ENCODE measurements at places on chromosomes 6 and 20. TPM values are rescaled to one million over a fixed set of nuclear protein-coding genes. Genes with fewer than 3 reads are reported as not detected.
A peak's percentile ranks its signal among the peaks of the same experiment; 100 is the strongest.

GRCh38 chr6:109939654-109940053 lies 38.5 kb upstream of the GPR6 start:
- DNase-seq, result no peak

- DNase-seq, result peak; percentile 77
These were observed 38.3 kb upstream of the SLC32A1 start for GRCh38 chr20:38685853-38686473.

- no peak for DNase-seq
These were observed 24.1 kb upstream of the SH3BGRL2 start for GRCh38 chr6:79607000-79607399.

GRCh38 chr6:170145272-170145592 lies 145.6 kb downstream of the DLL1 start:
- DNase-seq, result no peak

- DNase-seq, result no peak
These were observed 40.6 kb upstream of the JAG1 start for GRCh38 chr20:10714236-10714975.

GRCh38 chr6:17423026-17423425 lies 29.6 kb downstream of the CAP2 start:
- no peak for DNase-seq

DNA sequence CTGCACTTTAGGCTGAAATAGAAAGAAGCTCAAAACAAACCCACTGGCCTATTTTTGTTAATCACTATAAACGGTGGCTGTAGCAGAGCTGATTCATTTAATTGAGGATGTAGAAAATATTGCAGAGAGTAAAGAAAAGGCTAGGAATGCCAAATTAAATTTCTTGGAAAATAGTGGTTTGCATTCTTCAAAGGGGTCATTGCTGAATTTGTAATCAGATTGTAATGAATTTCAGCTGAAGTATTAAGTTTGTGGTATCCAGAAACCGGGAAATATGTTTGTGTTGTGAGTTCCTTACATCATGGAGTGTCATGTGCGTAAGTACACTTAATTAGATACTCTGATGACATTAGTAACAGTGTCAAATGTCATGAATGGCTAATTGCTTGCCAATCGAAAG lies 203.0 kb downstream of the SAMD5 start:
- no peak for DNase-seq

DNA sequence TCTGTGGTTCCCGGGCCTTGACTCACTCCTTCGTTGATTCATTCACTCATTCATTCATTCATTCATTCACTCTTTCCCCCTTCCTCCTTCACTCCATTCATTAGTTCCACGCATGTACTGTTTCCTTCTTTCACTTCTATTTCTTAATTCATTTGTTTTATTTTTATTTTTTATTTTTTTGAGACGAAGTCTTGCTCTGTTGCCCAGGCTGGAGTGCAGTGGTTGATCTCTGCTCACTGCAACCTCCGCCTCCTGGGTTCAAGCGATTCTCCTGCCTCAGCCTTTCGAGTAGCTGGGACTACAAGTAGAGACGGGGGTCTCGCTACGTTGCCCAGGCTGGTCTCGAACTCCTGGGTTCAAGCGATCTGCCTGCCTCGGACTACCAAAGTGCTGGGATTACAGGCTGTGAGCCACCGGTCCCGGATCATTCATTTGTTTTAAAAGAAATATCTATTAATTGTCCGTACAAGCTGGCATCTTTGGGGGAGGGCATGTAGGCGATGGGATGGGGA lies 427 bp upstream of the NFKBIE start:
- DNase-seq, result no peak

GRCh38 chr20:18537651-18538050 lies 29.6 kb upstream of the SMIM26 start:
- DNase-seq, result no peak

- DNase-seq, result no peak
These were observed 12.0 kb downstream of the BNIP5 start for GRCh38 chr6:36324715-36325114.

DNA sequence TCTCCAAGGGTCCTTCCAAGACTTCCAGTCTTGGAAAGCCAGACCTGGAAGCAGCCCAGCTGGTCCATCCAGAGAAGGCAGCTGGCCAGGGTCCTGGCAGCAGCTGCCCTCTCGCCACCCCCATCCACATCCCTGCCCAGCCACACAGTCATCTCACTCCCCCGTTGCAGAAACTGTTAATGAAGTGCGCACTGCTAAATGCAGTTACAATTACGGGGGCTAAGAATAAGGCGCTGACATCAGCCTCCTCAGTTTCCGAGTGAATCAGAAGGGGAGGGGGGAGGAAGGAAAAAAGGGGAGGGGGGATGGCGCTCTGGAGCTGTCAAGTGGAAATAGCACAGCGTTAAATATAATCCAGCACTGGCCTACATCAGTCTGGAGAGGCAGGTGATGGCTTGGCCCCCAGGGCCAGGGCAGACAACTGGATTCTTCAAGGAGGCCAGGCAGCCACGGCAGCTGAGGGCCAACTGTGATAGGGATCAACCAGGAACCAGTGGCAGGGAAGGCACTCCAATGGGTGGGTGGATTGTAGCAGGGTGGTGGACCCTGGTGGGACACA lies 6.9 kb downstream of the RIMS4 start:
- no peak for DNase-seq

- no peak for DNase-seq
These were observed 6.2 kb downstream of the CST11 start for GRCh38 chr20:23446505-23446904.

GRCh38 chr6:72132427-72132826 lies 246.1 kb downstream of the RIMS1 start:
- DNase-seq, result no peak

DNA sequence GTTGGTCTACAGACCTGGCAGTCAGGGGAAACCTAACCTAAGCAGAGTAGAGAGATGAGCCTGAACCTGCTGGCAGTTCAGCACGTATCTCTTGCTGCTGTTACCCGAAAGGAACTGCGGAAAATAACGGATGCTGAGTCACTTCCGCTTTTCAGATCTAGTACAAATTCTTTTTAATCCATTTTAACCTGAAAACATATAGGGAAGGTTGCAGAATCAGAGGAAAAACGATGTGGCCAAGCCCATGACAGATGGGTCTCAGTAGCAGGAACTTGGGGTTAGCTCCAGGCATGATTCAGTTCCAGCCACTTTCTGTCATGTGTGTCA lies 351.9 kb upstream of the PRND start:
- DNase-seq, result peak; percentile 87

DNA sequence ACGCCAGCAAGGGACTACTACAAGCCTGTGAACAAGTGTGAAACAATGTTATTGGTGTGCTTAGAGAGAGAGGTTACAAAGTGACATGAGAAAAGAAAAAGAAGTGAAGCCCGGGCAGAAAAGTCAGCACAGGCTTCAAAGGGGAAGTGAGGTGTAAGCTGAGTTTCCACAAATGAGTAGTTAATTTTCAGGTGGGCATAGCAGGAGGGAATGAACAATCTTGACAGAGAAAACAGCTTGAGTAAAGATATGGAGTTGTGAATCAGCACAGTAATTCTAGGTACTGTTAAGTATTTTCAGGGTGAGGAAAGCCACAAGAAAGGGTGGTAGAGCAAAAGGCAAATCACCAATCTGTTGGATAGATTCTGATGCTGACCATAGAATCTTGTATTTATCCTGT lies 4.3 kb downstream of the KCNQ5 start:
- DNase-seq, result no peak

DNA sequence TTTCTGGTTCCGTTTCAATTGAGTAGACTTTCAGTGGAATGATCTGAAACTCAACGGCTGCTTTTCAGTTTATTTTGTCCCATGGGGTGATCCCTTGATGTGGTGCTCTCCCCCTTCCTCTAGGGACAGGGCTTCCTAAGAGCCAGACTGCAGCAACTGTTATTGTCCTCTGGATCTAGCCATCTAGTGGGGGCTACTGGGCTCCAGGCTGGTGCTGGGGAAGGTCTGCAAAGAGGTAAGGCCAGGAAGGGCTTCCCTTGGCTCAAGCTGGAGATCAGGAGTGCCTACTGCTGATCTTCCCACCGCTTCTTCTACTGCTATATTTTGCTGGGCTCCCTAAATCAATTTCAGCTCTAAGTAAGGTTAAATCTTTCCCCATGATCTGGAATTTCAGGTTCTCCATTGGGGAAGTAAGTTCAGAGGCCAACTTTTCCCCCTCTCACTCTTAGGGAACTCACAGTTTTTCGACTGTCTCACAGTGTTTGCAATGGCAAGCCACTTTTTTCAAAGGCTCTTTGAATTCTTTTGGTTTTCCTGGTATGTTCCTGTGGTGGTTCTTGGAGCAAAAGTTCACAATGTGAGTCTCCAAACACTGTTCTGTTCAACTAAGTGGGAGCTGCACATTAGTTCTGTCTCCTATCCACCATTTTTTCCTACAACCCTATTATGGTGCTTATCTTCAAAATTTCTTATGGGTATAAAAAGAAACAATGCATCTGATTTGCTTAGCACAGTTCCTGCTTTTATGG lies 286.2 kb upstream of the EXOC2 start:
- no peak for DNase-seq

- DNase-seq, result no peak
These were observed 32.7 kb downstream of the TUBB2B start for GRCh38 chr6:3194535-3195419.

DNA sequence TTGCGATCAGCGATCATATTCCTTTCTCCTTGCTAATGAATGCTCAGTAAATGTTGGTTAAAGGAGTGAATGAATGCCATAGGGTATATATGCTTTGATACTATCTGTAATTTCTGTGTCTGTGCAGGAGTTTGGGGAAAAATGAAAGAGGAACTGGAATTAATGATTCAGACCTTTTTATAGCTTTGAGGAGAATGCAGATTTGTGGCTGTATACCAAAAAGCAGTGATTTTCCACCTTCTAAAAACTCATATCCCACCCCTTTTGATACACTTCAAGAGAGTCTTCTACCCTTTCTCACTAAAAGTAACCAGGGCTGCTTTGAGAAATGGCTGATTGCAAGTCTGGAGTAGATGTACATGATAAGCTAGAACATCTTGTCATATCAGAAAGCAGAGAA lies 26.6 kb upstream of the SUMO4 start:
- no peak for DNase-seq

DNA sequence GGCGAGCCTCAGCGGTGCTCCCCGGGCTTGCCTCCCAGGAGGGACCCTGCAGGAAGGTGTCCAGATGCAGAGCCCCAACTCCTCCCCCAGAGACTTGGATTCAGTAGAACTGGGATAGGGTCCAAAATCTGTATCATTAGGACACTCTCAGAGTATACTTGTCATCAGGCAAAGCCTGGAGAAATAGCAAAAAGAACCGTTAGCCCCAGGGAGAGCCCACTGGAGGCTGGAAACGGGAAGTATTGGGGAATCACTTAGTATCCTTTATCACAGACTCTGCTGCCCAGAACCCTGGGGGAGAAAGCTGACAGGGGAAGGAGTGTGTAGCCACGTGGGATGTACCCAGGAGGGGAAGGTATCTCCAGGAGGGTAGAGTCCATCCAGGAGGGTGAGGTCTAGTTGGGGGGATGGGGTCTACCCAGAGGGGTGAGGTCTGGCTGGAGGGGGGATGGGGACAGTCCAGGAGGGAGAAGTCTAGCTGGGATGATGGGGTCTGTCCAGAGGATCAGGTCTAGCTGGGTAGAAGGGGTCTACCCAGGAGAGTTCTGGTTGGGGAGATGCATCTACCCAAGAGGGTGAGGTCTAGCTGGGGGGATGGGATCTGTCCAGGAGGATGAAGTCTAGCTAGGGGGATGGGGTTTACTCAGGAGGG lies 107.2 kb downstream of the LY86 start:
- DNase-seq, result no peak

- no peak for DNase-seq
These were observed 897.4 kb upstream of the CITED2 start for GRCh38 chr6:140271759-140272377.

Gene NMBR
- total RNA-seq, result not detected

Gene DLK2
- 0.27 TPM for total RNA-seq

Gene CPNE5
- 0.81 TPM for total RNA-seq

Gene VEGFA
- 37.2 TPM for total RNA-seq

Gene SCRT2
- total RNA-seq, result not detected

Gene PDE10A
- under 0.01 TPM for total RNA-seq
